ENCODE measurements at places on chromosomes 11 and 22.

GRCh38 chr11:128859563-128860441, 7.3 kb downstream of the KCNJ1 start:
- peak; percentile 84 for DNase-seq

DNA sequence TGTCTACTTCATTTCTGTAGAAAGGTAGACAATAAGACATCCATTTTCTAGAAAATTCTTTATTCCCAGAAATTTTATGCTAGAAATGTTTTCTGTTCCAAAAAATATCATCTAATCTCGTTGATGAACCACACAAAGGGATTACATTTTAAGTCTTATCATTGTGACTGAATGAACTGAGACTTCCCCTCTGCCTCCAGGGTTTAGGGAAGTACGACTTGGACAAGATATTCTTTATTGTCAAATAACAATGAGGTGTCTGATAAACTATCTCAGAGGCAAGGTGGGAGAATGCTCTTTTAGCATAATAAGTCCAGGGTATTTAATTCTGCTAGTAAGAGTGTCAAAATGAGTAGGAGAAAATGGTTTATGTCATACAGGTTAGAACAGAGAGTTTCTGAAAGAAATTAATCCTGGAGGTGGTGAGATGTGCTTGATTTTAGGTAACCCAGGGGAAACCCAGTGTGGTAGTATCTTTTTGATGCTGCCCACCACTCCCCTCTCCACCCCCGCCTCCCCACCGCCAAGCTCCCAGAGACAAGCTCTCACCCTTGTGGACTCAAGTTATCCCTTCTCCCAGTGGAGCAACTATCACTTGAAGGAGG, 100.6 kb downstream of the CD44 start:
- no peak for DNase-seq

- no peak for DNase-seq
Observed at GRCh38 chr11:95676308-95676707, 113.3 kb downstream of the FAM76B start.

DNA sequence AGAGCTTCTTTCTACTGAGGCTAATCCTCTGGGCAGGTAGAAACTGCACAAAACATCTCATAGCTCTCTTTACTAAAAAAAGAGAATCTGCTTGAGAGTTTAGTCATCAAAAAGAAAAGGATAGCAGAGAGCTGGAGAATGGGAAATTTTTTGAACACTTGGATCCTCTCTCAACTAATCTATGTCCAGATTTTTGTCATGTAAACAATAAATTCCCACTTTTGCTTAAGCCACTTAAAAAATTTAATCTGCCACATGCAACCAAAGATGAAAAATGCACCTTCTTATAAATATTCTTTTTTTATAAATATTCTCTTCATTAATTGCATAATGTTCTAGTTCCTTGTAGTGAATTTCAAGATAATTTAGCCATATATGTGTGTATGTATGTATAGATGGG, 10.5 kb downstream of the OR5D16 start:
- no peak for DNase-seq

- no peak for DNase-seq
Observed at GRCh38 chr11:128609785-128610184, 22.4 kb upstream of the ETS1 start.

- no peak for DNase-seq
Observed at GRCh38 chr11:132448334-132448995, 1078.0 kb downstream of the NTM start.

- no peak for DNase-seq
Observed at GRCh38 chr11:11818529-11819121, 23.1 kb upstream of the USP47 start.

DNA sequence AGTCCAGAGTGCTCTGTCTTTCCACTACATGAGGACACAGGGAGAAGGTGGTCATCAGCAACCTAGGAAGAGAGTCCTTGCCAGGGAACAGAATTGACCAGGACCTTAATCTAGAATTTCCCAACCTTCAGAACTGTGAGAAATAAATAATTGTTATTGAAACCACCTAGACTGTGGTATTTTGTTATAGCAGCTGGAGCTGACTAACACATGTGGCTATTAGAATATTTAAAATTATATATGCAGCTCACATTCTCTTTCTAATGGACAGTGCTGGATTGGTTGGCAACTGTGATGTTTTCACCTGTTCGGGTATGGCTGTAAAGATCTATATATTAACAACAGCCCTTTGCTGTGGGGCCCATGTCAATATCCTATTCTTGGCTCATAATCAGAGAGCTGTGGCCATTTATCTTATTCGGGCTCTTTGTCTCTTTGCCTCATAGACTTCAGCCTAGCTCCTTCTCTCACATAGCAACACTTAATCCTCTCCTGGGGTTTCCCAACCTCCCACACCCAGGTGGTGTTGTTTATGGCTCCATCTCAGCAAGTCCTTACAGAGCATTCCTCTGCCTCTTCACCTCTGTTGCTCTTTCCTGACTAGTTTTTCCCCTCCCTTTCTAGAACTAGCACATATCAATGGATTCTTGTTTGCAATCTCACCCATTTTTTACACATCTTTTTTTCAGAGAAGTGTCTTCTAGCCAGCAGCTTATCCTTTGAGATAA, 46.4 kb upstream of the AMOTL1 start:
- DNase-seq: no peak

GRCh38 chr22:37488337-37489135, 2.4 kb upstream of the MFNG start:
- no peak for DNase-seq

DNA sequence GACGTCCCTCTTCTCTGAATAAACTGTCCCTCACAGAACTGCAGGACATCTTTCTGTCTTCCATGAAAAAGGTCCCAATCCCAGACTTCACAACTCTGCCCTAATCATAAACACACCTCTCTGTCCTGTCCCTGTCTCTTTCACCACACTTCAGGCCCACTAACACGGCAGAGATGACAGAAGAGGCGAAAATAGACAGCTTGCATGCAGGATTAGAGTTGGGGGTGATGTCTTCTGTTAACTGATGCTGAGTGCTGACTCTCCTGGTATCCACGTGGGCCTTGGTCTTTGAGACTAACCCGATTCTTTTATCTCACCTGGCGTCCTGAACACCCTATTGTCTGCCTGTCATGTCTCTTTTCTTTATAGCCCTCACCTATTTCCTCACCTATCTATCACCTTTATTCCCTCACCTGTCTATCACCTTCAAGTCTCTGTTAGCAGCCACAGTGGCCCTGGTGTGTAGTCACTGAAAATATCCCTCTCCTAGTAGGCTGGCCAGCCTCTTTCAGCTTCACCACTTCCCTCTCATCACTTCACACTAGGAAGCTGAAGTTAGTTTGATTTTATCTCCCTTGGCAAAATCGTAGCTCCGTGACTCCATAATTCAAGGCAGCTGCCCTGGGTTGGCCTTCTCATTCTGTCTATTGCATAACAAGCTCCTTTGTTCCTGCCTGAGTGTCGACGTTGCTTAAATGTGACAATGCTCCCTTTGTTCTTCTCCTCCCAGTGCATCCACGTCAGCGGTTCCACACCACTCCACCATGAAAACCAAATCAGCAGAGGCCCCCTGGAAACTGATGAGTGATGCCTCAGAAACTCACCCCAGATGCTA, 30.6 kb upstream of the DRD2 start:
- peak; percentile 61 for DNase-seq

DNA sequence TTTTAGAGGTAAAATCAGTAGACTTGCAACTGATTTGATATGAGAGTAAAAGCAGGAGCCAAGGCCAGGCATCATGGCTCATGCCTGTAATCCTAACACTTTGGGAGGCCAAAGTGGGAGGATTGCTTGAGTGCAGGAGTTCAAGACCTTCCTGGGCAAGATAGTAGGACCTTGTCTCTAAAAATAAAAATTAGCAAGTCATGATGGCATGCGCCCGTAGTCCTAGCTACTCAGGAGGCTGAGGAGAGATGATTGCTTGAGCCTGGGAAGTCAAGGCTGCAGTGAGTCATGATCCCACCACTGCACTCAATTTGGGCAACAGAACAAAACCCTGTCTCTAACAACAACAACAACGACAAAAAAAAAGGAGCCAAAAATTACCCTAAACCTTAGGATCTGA, 13.5 kb downstream of the SGSM3 start:
- no peak for DNase-seq

DNA sequence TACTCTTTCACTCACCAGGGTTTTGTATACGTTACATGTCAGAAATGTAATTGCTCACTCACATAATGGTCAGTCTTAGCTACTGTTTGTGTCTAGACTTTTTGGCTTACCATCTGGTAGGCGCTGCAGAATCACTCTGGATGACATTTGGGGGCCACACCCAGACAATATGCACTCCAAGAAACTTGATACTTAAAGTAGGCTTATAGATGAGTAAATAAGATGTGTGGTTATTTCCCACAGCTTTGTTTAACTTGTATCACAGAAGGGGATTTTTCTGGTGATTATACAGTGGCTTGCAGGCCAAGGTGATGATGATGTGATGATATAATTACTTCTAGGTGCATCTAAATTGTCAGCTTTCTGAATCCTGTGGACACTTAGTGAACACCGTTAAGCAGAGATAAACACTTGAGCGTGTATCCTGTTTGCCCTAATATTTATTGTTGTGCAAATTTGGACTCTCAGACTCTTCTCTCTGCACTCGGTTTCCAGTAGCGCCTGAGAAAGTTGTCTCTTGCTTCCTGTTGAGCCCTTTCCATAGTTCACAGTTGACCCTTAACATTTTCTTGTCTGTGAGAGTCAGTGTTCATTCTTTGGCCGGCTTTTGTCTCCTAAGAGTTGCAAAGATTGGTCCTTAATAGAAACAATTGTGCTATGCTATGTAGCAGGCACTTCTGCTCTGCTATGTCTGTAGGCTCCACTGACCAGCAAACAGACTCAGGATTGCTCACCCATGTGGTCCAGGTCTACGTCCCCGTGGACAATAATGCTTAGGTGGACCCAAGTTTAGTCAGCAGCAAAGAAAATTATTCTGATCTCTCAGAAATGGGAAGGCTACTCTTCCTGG, 89.3 kb downstream of the PRR5L start:
- no peak for DNase-seq

- DNase-seq: peak; percentile 93
Observed at GRCh38 chr11:76654298-76654851, 16.2 kb downstream of the LRRC32 start.

- no peak for DNase-seq
Observed at GRCh38 chr11:27315836-27316235, 47.2 kb downstream of the CCDC34 start.

GRCh38 chr11:85845124-85845631, 10.0 kb upstream of the CCDC83 start:
- DNase-seq: no peak

- no peak for DNase-seq
Observed at GRCh38 chr11:119414321-119414720, 8.7 kb downstream of the THY1 start.

GRCh38 chr11:20068691-20069090, 91.6 kb downstream of the DBX1 start:
- no peak for DNase-seq

DNA sequence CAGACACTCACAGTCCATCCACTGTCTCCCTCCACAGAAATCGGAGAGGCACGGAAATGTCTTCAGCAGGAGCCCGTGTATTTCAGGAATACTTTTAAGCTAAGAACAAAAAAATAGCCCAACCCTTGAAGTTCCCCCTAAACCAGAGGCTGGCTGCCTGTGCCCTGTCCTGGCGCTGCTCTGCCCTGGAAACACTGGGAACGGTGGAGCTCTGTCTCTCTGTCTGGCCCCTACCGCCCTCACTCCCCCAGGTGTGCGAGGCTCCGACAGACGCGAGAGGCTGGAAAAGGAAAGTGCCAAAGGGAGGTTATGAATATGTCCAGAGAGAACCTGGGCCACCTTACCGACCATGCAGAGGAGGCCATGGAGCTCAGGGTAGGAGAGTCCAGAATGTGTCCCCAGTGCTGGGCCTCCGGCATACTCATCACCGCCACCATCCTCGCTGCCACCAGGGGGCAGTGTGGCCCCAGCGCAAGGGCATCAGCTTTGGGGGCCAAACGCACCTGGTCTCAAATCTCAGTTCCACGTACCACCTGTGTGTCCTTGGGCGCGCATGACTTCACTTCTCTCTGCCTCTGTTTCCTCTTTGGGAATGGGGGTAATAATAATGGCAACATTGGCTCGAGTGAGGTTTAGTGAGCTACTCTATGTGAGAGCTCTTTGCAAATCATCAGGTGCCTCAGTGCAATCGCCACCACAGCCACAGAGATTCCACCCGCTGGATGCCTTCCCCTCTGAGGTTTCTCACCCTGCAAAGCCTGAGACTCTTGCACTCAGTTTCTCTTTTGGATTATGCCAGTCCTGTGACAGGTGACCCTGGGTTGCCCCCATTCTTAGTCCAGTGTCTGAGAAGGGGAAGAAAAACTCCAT, 10.4 kb upstream of the SLCO2B1 start:
- DNase-seq: peak; percentile 83

DNA sequence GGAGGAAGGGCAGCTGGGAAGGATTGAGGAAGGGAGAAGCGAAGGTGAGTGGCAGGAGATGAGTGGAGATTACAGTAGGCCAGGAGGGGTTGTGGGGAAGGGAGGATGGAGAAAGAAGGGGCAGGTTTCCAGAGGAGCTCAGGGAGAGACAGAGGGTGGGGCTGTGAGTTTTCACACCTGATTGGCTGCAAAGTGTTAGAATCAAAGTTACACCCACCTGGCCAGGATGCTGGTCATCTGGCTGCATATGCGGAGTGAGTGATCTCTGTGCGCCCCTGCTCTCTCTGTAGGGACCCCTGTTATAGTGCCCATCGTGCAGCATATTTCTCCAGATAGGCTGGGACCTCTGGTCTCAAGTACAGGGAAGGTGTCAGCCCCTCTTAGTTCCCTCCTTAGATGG, 18.3 kb downstream of the AMPD3 start:
- no peak for DNase-seq

- DNase-seq: no peak
Observed at GRCh38 chr11:69708736-69709401, 5.0 kb upstream of the FGF19 start.

- DNase-seq: no peak
Observed at GRCh38 chr11:78935398-78936068, 360.9 kb upstream of the NARS2 start.

- no peak for DNase-seq
Observed at GRCh38 chr11:130476922-130477491, 28.6 kb downstream of the ADAMTS15 start.

GRCh38 chr11:73195191-73196007, 22.7 kb upstream of the P2RY2 start:
- peak; percentile 22 for DNase-seq

DNA sequence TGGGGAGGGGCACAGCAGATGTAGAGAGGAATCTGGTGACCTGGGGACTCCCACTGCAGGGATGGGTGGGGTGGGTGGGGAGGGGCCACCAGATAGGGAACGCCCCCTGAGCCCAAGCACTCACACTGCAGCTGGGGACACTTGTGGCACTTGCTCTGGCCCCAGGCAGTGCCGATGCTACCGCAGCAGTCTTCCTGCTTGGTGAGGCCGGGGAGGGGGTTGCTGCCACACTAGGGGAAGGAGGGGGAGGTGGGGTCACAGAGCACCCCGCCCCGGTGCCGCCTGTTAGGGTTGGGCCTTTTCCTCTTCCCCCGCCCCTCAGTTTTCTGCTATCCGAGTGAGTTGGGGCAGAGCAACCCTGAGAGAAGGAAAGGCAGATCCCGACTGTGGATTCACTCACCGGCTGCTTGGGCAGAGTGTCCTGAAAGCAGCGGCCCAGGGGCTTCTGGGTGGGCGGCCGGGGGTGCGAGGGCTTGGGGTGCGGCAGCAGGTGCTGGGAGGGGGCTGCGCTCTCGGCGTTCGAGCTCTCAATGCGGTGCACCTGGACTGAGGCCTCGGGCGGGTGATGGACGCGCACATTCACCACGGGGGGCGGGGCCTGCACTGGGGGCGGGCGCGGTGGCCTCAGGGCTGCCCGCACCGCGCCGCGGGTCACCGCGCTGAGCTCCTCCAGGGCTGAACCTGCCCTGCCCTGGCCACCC, 4.7 kb downstream of the LTBP3 start:
- DNase-seq: peak; percentile 79

Measured in stomach (tissue), 19 donors.